ENCODE measurements at places on chromosomes 3 and 15.
A peak's percentile ranks its signal among the peaks of the same experiment; 100 is the strongest.

- no peak for DNase-seq
These were observed 4.9 kb downstream of the PRICKLE2 start for GRCh38 chr3:64220161-64220914.

- DNase-seq = no peak
These were observed 2.2 kb downstream of the GPR149 start for GRCh38 chr3:154427685-154428285.

- no peak for DNase-seq
These were observed 8.9 kb downstream of the EPHB3 start for GRCh38 chr3:184570489-184570888.

- no peak for DNase-seq
These were observed 73.1 kb downstream of the RORA start for GRCh38 chr15:61155741-61156700.

GRCh38 chr3:128257632-128258031, 104.4 kb downstream of the EEFSEC start:
- DNase-seq = no peak

DNA sequence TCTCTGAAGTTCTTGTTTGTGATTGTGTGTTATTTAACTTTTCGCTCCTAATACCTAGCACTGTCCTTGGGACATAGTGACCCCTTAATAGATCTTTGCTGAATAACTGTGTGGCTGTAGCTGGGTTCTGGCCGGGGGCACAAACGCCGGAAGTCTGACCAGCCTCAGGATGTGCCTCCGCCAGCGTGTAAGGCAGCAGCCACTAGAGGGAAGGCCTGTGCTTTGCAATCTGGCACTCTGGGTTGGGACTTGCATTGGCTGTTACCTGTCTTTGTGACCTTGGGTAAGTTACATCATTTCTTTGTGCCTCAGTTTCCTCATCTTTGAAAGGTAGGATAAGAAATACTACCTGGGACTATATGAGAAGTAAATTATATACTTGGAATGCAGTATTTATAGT, 158.7 kb downstream of the GHSR start:
- no peak for DNase-seq

DNA sequence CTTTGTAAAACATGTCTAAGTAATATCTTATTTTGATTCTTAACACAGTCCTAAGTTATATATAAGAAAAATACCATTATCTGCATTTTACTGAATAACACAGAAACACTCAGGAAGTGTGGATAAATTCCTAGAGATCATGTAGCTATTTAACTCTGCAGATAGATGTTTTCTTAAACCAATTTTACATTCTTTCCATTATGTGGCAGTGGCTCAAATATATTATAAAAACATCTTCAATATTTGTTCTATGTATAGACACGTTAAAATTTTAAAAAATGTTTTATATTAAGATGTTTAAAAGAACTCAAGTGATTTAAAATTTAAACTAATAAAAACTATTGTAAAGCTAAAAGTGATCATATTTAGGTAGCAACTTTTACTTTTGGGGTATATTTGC, 683.8 kb downstream of the DIPK2A start:
- DNase-seq = no peak

- DNase-seq = no peak
These were observed 325.4 kb upstream of the ONECUT1 start for GRCh38 chr15:53115563-53115962.

DNA sequence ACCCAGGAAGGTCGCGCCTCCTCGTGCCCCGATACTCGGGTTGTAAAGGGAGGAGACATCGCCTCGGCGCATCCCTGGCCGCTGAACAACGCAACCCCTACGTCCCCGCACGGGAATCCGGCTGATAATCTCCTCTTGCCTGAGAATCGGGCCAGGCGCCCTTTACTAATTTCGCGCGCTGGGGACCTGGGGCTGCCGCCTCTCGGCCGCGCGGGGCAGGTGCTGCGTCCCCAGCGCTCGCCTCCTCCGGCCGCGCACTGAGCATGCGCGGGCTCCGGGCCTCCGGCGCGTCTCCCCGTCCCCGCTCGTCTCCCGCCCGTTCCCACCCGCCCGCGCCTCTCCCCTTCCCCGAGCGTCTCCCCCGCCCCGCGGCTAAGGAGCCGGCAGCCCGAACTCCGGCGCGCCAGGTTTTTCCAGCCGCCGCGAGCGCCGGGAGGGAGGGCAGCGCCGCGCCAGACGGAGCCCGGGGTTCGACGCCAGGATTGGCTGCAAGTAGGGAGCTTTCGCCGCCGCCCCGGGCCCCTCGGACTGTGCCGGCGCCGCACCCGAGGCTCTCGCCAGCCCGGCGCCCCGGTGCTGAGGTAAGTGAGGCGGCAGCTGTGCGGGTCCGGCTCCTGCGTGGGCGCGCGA, at the start of gene CNTN4:
CNTN4 (plus strand) TSS at position 469 of the 630 bp plus-strand sequence.
- DNase-seq = peak; percentile 25

- no peak for DNase-seq
These were observed 92.3 kb downstream of the SLC9A9 start for GRCh38 chr3:143755978-143756377.

DNA sequence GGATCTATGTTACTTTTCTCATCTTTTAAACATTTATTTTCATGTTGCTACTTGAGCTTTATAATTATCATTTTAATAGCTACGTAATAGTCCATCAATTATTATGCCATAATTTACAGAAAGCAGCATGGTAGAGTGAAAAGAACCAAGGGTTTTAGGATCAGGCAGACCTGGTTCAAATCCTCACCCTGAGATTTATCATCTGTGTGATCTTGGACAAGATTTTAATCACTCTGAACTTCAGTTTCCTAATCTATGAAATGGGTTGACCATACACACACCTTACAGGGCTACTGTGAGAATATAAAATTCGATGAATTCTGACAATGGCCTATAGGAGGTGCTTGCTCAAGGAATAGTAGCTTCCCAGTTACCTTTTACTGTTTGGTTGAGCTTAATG, 27.1 kb downstream of the BOC start:
- no peak for DNase-seq

DNA sequence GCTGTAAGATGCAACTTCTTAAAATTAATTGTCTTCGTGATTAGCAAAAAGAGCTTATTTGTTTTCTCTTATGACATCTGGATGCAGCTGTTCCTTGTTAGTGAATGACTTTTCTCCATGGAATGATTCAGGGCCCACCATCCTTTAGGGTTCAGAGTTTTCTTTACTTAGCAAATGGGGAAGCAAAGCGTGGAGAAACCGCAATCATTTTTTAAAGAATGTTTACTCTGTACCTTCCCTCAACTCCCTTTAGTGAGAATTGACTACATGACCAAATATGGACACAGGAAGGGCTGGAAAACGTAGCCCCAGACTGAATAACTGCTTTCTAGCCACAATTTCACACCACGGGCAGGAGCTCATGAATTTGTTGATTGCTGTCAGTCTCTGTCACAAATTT, 130.1 kb downstream of the EDEM1 start:
- DNase-seq = no peak

DNA sequence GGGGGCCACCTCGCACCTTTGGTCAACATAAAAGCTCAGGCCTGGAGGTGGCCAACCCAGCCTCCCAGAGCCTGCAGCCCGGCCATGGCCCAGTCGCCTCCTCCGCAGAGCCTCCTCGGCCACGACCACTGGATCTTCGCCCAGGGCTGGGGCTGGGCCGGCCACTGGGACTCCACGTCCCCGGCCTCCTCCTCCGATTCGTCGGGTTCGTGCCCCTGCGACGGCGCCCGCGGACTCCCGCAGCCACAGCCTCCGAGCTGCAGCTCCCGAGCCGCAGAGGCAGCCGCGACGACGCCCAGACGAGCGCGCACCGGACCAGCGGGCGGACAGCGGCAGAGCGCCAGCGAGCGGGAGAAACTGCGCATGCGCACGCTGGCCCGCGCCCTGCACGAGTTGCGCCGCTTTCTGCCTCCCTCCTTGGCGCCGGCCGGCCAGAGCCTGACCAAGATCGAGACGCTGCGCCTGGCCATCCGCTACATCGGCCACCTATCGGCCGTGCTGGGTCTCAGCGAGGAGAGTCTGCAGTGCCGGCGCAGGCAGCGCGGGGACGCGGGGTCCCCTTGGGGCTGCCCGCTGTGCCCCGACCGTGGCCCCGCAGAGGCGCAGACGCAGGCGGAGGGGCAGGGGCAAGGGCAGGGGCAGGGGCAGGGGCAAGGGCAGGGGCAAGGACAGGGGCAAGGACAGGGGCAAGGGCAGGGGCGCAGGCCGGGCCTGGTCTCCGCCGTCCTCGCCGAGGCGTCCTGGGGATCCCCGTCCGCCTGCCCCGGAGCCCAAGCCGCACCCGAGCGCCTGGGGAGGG, at the start of gene MESP2:
MESP2 (plus strand) TSS at position 59 of the 799 bp plus-strand sequence; CDS start at position 85, 26 bp downstream.
- peak; percentile 84 for DNase-seq

DNA sequence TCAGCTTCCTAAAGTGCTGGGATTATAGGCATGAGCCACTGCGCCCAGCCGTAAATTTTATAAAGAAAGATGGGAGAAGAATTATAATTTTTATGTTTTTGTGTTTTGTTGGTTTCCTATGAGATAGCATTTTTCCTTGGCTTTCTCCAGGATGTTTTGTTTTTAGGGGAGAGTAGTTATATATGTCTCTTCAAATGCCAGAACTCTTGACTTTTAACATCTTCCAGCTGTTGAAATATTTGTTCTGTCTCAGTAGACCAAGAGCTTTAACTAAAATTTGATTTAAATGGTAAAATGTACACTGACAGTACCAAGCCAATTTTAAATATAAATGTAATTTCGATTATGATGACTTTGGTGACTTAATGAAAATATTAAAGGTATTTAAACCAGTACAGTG, 96.8 kb downstream of the DHX36 start:
- no peak for DNase-seq

- no peak for DNase-seq
These were observed 34.1 kb upstream of the LIMD1 start for GRCh38 chr3:45560281-45560971.

DNA sequence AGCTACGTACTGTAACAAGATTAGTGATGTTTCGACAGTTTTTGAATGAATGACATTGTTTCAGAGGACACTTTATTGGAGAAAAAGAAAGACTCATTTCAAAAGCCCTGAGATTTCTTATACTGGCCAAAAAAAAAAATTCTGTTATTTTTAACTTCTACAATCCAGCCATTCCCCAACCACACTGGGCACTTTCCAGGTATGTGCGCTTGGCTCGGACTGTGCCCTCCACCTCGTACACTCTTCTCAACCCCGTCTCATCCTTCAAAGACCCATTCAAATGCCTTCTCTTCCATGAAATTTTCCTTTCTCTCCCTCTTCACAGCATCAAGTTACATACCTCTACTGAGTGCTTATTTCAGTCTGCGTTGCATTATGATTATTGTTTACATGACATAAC, 328.5 kb upstream of the SOX2 start:
- DNase-seq = no peak

- DNase-seq = no peak
These were observed 10.9 kb downstream of the RMDN3 start for GRCh38 chr15:40743921-40744814.

DNA sequence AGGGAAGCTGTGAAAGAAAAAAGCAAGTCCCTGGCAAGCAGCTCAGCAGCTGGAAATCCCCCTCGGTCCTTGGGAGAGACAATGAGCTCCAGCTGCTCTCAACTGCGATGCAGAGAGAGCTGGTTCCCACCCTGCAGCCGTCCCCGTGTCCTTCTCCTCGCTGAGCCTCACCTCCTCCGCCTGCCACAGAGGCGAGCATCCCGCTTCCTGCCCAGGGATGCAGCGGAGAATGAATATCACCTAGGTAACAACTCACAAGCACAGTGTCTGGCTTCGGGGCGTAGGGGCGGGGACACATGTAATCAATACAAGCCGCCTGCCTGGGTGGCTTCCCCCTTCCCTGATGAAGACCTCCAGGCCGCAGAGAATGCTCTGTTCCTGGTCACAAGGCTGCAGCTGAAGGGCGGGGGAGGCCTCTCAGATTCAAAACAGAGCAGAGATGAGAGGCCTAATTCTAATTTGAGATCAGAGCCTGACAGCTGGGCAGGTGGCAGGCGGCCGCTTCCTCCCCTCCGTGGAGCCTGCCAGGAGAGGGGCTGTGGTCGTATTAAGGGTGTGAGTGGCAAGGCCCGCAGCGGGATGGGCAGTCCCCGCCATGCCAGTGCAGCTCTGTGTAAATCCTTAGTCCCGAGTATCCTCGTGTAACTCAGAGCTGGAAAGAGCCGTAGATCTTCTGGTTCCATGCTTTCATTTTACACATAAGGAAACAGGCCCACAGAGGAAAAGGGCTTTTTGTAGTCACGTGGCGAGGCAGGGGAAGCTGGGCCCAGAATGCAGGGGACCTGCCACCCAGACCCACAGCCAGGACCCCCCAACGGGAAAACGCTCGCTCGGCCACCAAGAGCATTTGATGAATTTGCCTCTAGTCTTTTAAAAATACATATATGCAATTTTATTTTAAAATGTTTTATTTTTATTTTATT, 24.3 kb downstream of the ZDHHC19 start:
- peak; percentile 49 for DNase-seq

DNA sequence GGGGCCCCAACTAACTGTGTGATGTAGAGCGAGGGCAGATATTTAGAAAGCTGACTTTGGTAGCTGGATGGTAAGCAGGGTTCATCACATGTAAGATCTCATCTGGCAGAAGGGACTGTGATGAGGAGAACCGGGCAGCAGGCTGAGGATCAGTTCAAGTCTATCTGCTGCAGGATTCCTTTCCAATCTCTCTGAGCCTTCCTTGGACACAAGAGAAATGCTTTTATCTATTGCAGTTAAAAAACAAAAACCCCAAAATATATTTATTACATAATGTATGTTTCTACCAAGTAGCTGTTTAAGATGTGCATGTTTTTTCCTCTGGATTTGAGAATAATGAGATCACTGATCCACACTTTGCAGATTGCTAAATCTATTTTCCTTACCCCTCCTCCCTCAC, 411.5 kb downstream of the RAP2B start:
- DNase-seq = no peak

DNA sequence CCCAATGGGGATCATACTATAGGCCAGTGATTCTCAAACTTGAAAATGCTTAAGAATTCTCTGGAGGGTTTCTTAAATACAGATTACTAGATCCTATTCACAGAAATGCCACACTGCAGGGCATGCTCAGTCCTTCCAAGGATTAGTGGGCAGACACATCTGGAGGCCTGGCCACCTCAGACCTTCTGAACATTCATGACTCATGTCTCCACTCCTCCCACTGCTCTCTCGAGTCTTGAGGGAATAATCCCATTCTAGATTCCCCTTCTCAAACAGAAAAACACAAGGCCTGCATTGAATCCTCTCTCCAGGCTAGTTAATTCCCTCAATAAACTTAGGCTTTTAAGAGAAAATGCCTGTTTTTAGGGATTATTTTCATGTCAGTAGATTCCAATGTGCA, 22.1 kb downstream of the ZNF621 start:
- no peak for DNase-seq

DNA sequence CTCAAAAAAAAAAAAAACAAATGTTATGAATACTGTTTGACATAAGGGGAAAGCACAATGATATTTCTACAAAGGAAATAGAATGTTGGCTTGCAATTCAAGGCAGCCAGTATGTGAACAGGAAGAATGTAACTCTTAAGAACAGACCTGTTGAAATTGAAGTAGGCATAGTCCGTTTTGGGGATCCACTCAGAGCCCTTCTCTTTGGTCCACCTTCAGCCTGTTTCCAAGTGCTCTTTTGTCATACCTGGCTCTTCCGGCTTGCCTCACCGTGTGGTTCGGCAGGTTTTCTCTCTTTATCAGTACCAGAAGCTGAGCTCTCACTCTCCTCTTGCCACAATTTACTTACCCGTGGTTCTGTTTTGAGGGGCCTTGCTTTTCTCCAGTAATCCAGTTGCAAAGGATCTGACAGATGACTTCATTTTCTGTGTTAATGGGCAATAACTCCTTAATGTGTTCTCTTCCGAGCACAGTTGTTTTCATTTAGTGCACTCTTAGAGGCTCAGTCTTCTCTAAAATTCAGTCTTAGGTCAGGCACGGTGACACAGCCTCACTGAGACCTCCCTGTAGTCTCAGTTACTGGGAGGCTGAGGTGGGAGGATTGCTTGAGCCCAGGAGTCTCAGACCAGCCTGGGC, 6.7 kb downstream of the ABHD17C start:
- no peak for DNase-seq
